ENCODE measurements at places on chromosomes 1 and 21.

- DNase-seq = peak; percentile 38
These were observed 296.2 kb upstream of the VAMP3 start for GRCh38 chr1:7474786-7475502.

GRCh38 chr1:12276225-12276624, 46.4 kb downstream of the VPS13D start:
- DNase-seq = peak; percentile 82

- no peak for DNase-seq
These were observed 183.7 kb downstream of the CLIC6 start for GRCh38 chr21:34852448-34852847.

- DNase-seq = peak; percentile 87
These were observed 3.3 kb upstream of the LSM10 start for GRCh38 chr1:36400825-36401601.

DNA sequence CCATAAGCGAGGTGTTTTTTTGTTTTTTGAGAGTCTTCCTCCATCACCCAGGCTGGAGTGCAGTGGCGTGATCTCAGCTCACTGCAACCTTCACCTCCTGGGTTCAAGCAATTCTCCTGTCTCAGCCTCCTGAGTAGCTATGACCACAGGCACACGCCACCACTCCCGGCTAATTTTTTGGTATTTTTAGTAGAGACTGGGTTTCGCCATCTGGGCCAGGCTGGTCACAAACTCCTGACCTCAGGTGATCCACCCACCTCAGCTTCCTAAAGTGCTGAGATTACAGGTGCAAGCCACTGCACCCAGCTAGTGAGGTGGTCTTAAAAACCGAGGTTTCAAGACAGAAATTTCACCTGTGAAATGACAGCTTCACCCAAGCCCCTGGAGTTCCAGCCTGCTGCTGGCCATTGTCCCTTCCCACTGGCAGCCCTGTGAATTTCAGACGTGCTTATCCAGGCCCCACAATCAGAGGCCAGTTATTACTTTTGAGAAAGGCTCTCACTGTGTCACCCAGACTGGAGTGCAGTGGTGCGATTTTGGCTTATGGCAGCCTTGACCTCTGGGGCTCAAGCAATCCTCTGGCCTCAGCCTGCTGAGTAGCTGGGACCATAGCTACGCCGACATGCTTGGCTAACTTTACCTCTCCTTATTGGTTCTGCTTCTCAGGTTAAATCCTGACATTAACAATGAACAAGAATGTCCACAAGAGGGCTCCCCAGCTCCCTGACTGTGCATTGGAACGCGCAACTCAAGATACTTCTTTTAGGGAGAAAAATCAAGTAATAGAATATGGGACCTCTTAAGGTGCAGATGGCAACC, 19.4 kb downstream of the ENO1 start:
- peak; percentile 84 for DNase-seq

DNA sequence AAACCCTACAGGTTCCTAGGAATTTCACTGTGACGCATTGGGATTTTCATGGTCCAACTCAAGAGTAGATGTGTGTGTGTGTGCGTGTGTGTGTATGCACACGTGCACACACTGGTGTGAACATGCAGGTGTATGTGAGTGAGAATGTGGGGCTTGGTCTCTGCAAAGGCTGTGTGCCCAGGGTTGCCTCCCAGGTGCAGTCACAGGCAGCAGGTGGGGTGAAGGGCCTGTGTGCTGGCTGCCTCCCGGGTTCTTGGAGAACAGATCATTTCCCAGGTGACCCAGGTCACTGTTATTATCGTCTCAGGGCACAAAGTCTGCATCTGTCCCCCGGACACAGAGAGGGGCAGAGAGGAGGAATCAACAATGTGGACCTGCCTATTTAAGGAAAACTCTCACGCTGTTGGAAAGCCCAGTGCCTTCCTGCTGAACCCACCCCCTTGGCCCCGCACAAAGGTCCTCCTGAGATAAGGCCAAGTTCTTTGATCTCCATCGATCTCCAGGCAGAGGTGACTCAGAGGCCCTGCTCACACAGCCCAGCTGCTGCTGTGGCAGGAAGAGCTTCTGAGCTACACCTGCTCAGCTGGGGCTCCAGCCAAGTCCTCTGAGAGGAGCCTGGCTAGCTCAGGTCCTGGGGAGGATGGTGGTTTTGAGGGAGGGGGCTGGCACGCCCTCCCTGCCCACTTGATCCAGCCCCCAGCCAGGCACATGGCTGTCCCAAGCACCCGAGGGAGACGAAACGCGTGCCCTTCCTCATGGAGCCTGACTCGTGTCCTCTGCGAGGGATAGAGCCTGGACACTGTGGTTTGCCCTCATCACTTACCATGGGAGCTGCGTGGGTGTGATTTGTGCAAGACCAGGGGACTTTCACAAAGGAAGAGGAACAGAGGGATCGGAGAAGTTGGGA, 134.0 kb upstream of the ARHGEF16 start:
- no peak for DNase-seq

DNA sequence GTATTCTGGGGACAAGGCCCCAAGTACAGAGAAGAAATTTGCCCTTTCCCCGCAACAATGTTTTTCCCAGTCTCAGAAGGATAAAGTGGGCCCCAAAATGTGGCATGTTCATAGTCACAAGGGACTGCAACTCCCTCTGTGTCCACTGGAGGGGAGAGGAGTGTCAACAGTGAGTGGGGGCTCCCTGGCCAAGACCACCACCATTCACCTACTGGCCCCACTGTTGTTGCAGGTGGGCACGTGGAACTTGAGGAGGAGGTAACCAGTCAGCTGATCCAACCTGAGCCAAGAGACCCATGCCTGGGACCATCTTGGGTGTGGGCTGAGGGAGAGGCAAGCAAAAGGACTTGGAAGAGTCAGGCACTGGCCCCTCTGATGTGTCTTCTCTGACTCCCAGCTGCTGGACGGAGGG, 777 bp downstream of the NUDT17 start:
- peak; percentile 75 for DNase-seq

DNA sequence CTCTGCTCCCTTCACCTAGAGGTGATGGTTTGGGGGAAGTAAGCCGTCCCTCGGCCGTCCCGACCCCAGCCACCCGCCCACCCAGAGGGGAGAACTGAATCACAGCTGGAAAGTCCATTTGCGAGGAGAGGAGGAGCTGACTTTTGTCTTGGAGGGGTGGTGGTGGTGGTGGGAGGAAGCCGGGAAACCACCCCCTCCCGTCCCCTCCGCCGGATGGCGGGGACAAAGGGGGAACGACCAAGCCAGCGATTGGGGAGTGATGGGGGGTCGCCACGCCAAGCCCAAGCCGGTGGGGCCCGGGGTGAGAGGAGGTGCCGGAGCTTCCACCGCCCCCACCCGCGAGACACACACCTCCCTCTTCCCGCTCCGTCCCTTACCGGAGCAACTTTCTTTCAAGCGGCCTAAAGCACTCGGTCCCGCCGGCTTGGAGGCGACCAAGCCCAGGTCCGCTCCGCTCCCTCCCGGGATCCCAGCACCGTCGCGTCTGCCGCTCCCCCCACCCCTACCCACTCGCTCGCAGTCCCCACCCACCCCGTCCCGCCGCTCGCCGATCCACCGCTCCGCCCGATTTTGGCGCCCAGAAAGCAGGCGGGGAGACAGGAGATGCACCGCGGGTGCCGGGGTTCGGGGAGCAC, 540 bp downstream of the ARHGEF2 start:
- peak; percentile 56 for DNase-seq

GRCh38 chr1:188154761-188155160, 1326.0 kb downstream of the PLA2G4A start:
- no peak for DNase-seq

- DNase-seq = no peak
These were observed 13.8 kb downstream of the EFHD2 start for GRCh38 chr1:15423355-15424077.

DNA sequence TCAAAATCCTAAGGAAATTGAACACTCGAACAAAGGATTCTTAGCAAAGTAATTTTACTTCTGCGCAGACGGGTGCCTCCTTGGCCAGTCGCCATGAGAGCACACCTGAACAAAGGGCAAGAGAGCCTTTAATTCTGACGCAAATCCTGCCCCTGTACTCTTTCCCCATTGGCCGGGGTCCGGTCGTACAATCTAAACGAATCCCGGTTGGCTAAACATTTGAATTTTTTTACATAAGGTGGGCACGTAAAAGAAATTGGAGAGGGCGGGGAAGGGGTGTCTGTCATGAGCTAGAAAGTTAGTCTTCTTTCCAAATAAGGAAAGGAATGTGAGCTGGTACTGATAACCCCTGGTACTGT, 8.2 kb upstream of the IL22RA1 start:
- peak; percentile 98 for DNase-seq

DNA sequence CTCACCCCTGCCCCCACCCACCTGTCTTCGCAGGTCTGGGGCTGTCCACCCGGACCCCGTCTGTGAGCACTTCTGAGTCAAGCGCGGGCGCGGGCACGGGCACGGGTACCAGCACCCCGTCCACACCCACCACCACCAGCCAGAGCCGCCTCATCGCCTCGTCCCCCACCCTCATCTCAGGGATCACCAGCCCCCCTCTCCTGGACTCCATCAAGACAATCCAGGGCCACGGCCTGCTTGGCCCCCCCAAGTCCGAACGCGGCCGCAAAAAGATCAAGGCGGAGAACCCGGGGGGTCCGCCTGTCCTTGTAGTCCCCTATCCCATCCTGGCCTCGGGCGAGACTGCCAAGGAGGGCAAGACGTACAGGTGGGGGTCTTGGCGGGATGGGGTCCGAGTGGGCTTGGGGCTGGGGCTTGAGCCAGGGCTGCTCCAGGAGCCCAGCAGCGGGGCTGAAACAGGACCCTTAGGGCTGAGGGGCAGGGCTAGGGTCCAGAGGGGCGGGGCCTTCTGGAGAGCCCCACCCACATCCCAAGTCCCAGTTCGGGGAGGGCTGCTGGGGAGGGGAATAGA, 23.9 kb downstream of the ZNF362 start:
- peak; percentile 31 for DNase-seq

- peak; percentile 67 for DNase-seq
These were observed 312.3 kb upstream of the FAM78B start for GRCh38 chr1:166479052-166479631.

GRCh38 chr21:20617130-20617529, 381.1 kb upstream of the NCAM2 start:
- DNase-seq = peak; percentile 77

DNA sequence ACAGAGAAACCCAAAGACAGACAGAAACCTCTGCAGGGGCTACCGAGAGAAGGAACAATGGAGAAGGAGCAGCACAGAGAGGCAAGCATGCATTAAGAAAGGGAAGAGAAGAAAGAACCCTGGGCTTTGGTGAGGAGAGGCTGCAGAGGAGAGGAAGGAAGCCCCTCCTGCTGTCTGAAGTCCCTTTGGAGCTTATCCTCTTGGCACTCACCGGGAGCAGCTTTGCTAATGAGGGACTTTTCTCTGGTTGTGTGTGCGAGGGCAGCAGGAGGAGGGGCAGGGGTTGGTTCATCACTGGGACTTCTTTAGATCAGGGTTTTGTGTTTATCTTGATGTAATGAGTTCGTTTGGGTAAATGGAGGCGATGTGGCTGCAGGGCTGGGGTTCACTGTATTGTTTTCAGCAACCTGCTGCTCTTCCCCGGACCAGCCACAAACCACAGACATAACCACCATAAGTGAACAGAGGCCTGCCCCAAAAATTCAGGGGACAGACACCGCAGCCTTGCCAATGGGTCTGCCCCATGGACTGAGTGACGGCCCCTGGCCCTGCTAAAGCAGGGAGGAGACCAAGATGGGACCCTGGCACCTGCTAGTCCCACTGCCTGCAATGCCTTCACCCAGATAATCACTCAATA, 100.6 kb downstream of the KCND3 start:
- no peak for DNase-seq

DNA sequence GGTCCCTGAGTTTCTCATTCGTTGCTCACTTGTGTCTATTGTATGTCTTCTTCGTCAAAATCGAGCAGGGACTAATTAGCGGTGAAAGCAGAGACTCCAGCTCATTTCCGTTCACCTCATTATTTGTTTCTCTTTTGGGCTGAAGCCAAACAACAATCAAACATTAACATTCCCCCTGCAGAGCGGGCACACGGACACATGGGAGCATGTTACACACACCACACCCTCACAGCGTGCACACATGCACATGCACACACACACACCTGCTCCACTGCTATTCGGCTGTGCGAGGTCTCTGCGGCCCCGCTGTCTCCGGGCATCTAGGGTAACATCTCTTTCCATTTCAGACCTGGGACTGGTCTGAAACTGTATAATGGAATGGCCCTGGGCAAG, 58.5 kb upstream of the LRRC8D start:
- DNase-seq = no peak

GRCh38 chr1:192053531-192053971, 104.7 kb upstream of the RGS18 start:
- DNase-seq = no peak

GRCh38 chr1:235714205-235714897, 64.8 kb upstream of the GNG4 start:
- DNase-seq = no peak

GRCh38 chr1:246760422-246761347, 36.5 kb downstream of the SCCPDH start:
- DNase-seq = no peak

GRCh38 chr1:35539824-35540261, 17.4 kb downstream of the KIAA0319L start:
- DNase-seq = no peak

DNA sequence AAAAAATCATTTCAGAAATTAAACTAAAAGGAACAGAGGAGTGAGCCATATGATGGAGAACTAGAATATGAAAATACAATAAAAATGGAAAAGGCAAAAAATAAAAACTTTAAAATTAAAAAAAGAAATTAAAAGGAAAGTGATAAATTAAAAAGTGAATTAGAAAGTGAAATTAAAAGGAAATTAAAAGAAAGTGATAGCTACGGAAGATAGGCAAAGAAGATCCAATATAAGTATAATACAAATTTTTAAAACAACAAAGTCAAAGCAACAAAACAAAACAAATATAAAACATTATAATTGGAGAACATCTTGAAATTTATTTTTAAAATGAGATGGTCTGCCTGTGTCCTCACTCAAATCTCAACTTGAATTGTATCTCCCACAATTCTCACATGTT, 165.8 kb downstream of the GPATCH2 start:
- DNase-seq = no peak

- no peak for DNase-seq
These were observed 513.0 kb downstream of the PTPRU start for GRCh38 chr1:29749024-29749945.

DNA sequence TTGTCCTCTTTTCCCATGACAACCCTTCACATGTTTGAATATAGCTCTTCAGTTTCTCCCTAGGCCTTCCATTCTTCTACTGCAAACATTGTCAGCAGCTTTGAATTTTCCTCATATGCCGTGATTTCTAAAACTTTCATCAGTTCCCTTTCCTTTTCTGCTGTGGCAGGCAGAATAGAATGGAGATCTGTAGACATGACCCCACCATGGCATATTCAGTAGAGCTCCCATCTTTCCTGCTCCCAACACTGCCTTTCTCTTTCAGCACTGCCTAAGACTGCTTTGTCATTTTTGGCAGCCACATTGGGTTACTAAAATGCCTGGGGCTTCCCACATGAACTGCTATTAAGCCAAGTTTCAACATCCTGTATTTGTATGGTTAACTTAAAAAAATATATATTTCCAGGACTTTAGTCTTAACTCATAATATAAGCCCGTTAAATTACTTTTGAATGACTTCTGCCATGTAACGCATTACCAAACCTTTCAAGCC, 60.9 kb downstream of the TBX19 start:
- DNase-seq = no peak

- peak; percentile 46 for DNase-seq
These were observed 486 bp upstream of the KCNA3 start for GRCh38 chr1:110675060-110675791.
